Motor neuron (in vitro differentiated cells): ENCODE measurements at places on chromosomes 5 and 9.

GRCh38 chr9:9912459-9912858 lies 700.3 kb downstream of the PTPRD start:
- peak; percentile 41 for ATAC-seq

- ATAC-seq: no peak
These were observed 34.7 kb downstream of the LAMC3 start for GRCh38 chr9:131043646-131044045.

GRCh38 chr5:172909931-172910502 lies 49.2 kb upstream of the RPL26L1 start:
- peak; percentile 82 for ATAC-seq

DNA sequence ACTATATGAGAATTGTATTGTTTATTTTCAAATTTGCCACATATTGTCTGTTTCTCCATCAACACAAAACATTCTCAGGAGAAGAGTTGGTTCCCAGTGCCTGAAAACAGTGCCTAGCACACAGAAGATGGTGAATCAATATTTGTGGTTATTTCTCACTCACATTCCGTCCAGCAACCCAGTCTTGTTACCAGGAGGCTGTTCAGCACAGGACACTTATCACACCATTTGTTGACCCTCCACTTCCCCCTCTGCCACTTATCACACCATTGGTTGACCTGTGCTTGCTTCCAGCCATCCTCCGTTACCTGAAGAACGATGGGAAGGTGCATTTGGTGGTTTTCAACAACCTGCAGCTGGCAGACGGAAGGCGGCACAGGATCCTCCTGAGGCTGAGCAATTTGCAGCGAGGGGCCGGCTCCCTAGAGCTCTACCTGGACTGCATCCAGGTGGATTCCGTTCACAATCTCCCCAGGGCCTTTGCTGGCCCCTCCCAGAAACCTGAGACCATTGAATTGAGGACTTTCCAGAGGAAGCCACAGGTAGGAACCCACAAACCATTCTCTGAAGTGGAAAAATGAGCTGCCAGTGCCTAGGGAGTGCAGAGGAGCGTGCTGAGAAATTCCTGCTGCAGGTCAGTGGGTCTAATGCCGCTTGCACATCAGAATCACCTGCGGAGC lies 20.5 kb downstream of the THBS4 start:
- no peak for ATAC-seq

DNA sequence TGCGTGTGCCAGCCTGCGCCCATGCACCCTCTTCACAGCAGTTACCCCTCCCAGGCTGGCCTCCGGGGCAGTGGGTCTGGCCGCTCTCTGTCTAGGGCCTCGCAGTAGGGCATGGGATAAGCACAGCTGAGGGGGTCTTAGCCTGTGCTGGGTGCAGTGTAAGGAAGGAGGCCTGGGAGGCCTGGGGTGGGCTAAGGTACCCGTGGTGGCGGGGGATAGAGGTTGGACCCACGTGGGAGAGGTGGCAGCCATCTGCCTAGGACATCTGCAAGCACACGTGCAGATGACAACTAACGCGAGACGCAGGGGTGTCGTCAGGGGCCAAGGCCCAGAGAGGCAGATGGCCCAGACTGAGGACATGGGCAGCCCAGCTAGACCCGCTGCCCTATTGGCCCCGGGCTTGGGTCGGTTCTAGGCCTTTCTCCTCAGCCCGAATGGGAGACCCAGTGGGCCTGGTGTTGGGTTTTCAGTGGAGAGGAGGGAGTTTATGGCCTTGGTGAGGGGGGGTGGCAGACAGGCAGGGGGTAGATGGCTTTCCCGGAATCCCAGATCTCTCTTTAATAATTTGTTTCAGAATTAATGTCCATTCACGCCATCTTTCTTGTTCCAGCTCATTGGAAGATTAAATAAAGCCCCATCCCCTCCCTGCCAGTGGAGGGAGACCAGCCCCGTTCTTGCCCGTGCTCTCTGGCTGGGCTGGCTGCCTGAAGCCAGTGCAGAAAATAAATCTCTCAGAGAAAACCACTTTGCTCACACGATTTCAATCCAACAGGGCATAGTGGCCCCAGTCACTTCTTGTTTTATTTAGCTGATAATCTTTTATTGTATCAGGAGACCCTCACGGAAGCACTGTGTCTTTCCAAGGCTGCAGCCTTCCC lies 154.2 kb downstream of the GAPVD1 start:
- ATAC-seq: no peak

GRCh38 chr5:168528521-168529373 lies at the start of gene FBLL1:
Gene FBLL1 (plus strand): TSS chr5:168529305. CDS start chr5:168529505, 200 bp downstream.
- no peak for ATAC-seq

DNA sequence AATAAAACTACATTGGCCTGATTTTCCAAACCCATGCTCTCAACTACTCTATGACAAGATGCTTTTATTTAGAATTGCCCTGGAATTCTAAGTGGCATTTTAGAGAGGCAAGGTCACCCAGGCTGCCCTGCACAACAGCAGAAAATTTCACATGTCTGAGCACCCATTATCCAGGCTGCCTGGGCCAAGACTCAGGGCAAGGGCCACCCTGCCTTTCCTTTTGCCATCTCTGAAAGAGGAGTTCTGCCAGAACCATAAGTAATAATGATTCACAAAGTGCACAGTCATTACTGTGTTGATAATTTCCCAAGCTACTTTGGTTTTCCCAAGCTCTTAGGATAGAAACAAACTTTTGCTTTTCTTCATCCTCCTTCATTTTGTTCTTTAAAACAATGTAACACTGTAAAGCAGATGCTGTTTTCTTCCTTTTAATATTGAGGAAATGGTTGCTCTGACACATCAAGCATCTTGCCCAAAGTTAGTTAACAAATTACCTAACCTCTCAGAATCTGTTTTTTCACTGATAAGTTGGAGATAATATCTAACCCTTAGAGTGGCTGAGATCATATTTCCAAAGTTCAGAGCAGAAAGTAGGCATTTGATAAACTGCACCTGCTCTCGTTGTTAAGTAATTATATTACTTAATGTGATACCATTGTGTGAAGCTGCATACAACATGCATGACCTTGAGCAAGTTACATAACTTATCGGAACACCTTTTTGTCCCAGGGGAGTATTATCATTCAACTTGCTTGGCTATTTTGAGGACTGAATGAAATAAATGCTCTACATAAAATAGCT lies 325.6 kb downstream of the PRELID2 start:
- peak; percentile 60 for ATAC-seq

DNA sequence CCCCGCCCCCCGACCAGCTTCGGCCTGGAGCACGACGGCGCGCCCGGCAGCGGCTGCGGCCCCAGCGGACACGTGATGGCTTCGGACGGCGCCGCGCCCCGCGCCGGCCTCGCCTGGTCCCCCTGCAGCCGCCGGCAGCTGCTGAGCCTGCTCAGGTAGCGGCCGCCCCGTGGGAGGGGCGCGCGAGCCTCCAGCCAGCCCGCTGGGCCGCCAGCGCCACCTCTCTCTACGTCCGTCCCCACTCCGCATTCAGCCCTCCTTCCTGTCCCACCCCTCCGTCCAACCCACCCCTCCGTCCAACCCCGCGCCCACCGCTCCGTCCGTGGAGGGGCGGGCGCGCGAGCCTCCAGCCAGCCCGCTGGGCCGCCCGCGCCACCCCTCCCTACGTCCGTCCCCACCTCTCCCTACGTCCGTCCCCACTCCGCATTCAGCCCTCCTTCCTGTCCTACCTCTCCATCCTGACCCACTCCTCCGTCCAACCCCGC lies 6.5 kb downstream of the ADAMTS13 start:
- ATAC-seq: peak; percentile 89

GRCh38 chr9:107706701-107707427 lies 217.3 kb upstream of the KLF4 start:
- no peak for ATAC-seq

- ATAC-seq: no peak
These were observed 16.0 kb downstream of the TRMO start for GRCh38 chr9:97906236-97906831.

DNA sequence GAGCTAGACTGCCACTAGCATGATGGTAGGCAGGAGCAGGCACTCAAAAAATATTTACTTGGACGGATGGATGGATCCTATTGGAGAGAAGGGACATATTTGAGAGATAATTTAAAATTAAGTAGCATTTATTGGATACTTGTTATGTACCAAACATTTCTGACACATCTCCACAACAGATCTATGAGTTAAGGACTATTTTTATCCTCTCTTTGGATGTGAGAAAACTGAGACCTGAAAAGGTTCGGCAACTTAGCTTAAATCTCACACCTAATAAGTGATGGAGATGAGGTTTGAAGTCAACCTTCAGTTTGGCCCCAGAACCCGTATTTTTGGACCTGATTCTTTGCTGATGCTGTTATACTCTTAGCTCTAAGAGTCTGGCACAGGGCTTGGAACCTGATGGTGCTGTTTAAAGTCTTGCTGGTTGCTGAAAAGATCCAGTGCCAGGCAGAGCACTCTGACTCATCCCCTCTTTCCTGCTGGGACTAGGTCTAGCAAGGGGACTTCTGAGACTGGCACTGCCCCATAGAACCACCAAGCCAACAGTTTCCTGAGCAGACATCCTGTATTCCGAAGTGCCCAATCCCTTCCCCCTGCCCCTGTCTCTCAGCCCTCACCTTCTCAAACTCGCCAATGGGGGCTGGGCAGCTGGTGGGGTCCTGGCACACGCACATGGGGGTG lies 15.6 kb downstream of the SPARC start:
- ATAC-seq: no peak

DNA sequence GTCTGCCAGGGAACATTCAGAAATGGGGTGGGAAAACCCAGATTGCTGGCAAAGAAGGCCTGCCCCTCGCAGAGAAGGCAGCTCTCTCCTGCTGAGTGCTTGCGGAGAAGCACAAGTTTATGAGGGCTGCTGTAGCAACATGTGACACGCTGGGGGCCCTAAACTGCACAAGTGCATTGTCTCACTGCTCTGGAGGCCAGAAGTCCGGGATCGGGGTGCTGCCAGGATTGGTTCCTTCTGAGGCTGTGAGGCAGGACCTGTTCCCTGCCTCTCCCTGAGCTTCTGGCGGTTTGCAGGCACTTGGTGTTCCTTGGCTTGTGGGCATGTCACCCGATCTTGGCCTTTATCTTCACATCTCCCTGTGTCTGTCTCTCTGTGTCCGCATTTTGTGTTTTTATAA lies 75.6 kb upstream of the NEURL1B start:
- ATAC-seq: peak; percentile 57

GRCh38 chr5:147382776-147383175 lies 127.1 kb downstream of the DPYSL3 start:
- peak; percentile 38 for ATAC-seq

GRCh38 chr5:115979201-115980041 lies 17.1 kb downstream of the LVRN start:
- ATAC-seq: no peak

DNA sequence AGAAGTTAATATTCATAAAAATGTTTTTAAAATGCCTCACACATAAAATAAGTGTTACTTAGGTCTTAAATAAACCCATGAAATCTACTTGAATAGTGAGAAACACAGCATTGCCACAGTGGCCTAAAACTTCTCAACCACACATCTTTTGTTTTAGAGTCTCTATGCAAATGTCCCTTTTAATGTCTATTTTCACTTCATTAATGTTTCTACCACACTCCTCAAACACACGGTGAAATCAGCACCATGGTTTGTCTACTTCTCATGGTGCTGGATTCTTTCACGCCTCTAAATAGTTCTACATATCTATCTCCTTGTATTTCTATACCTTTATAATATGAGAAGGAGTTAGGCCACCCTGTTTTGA lies 111.2 kb downstream of the EDIL3 start:
- ATAC-seq: no peak

- no peak for ATAC-seq
These were observed 151.2 kb downstream of the HACD4 start for GRCh38 chr9:20880271-20880670.

GRCh38 chr5:122400938-122401337 lies 88.9 kb downstream of the SNCAIP start:
- peak; percentile 61 for ATAC-seq

DNA sequence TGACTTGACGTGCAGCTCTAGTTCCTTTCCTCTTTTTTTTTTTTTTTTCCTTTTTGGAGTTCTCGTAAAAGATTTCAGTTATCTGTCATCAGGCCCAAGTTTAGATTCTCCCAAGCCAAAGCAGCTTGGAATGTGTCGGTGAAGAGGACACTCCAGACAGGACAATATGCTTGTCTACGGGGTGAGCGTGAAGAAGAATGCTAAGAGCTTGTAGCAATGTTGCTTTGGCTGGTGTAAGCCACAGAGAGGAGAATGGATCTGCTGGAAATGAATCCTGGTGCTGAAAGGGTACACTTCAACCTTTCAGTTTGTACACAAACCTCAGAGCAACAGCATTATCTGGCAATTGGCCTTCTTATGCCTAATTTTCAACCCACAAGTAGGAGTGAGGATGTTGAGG lies 92.4 kb downstream of the ISL1 start:
- no peak for ATAC-seq

GRCh38 chr9:2489838-2490314 lies 131.7 kb upstream of the VLDLR start:
- no peak for ATAC-seq

GRCh38 chr9:79408617-79409016 lies 163.1 kb upstream of the TLE4 start:
- no peak for ATAC-seq

- ATAC-seq: no peak
These were observed 13.4 kb downstream of the CCDC152 start for GRCh38 chr5:42770003-42770402.

DNA sequence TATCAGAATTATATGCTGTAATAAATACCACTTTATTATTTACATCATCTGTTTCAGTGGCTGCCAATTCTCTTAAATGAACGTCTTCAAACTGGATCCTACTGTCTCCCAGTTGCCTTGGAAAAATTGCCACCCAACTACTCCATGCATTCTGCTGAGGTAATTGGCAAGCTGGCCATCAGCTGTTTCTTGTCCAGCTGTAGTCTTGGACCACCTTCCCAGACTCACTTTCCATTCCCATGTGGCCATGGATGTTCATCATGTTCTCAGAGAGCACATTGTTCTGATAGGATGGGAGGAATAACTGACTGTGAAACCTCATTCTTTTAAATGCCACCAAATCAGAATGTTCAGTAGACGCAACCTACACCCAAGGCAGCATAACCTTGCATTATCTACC lies 157.5 kb downstream of the DOCK8 start:
- ATAC-seq: no peak

DNA sequence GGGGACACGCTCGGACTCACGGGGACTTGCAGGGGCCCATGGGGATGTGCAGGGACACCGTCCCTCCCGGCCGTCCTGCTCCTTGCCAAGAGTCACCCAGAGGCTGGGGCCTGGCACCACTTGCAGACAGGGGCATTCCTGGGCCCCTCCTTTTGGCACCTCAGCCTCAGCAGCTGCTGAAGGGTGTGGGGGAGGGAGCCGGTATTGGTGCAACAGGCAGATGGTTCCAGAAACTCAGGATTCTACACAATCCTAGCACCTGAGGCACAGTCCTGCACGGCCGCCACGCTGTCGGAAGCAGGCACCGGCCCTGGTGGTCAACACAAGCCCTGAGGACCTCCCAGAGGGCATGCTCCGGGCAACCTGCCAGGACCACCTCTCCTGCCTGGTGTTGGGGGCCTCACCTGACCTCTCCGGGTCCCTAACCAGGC lies 19.3 kb upstream of the SLC12A7 start:
- no peak for ATAC-seq
